ENCODE measurements at places on chromosomes 5 and 9. TPM values are rescaled to one million over a fixed set of nuclear protein-coding genes. Genes with fewer than 3 reads are reported as not detected.

Gene CDH18
- total RNA-seq, result 0.36 TPM

Gene C5orf58
- total RNA-seq, result not detected

Gene SLC25A2
- 0.59 TPM for total RNA-seq

Gene DMRT3
- not detected for total RNA-seq

Gene ZFP37
- 3.3 TPM for total RNA-seq

Gene RARS1
- total RNA-seq, result 243 TPM

Data from osteoblast (primary cell).